ENCODE measurements at places on chromosomes 3 and 15.

DNA sequence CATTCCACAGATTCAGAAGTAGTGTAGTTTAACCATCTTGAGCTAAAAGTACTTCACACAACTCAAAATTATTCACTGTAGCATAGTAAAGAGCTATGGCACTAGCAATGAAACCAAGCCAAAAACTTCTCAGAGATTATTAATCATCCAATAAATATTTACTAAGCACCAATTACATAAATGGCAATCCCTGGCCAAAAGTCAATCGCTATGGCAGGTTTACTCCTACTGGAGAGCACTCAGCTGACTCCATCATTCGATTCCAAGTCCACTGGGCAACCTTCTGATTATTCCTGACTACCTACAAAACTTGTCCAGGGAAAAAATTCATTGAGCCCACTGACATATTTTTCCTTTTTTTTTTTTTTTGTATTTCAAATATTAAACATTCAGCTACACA lies 23.9 kb downstream of the ATP13A3 start:
- DNase-seq, result no peak

GRCh38 chr15:66746231-66746605 lies 44.2 kb downstream of the SMAD6 start:
- no peak for DNase-seq

- DNase-seq, result no peak
These were observed 268.6 kb upstream of the MEIS2 start for GRCh38 chr15:37368961-37369360.

DNA sequence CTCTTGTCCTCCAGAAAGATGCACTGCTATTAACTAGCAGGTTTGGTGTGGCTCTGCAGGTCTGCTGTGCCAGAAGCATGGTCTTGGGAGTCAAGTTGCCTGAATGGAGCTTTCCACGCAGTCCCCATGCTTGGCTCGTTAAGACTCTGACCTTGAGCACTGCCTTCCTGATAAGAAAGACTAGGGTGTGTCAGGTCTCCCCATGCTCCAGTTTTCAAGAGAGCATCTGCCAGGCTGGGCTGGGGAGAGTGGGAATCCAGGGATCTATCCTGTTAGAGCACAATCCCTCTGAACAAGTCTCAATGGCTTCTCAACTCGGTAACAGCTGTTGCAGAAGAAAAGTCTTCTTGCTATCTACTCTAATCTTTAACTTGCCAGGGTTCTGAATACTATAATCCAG lies 98.2 kb downstream of the TJP1 start:
- DNase-seq, result no peak

DNA sequence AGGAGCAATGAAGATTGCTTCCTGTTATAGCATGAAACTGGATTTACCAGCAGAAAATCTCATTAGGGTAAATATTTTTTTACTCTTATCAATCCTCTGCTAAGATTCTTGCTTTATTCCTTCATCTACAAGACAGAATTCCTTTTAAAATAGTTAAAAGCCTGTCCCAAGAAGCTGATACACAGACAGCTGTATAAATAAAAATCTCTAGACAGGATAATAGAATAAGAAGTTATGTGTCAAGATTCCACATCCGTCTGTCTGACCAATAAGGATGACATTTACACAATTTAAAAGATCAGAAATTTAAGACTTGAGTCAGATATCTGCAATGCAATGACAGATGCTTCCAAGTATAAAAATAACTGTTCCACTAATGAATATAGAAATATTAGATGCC lies 57.6 kb downstream of the SSR3 start:
- DNase-seq, result no peak

DNA sequence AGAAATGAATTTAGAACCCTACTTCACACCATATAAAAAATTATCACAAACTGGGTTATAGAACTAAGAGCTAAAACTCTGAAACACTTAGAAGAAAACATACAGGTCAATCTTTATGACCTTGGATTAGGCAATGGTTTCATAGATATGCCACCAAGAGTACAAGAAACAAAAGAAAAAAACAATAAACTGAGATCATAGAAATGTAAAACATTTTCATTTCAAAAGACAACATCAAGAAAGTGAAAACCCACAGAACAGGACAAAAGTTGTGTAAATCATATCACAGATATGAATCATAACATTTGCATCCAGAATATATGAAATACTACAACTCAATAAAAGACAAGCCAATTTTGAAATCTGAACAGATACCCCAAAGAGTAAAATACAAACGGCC lies 72.4 kb downstream of the TBL1XR1 start:
- no peak for DNase-seq

DNA sequence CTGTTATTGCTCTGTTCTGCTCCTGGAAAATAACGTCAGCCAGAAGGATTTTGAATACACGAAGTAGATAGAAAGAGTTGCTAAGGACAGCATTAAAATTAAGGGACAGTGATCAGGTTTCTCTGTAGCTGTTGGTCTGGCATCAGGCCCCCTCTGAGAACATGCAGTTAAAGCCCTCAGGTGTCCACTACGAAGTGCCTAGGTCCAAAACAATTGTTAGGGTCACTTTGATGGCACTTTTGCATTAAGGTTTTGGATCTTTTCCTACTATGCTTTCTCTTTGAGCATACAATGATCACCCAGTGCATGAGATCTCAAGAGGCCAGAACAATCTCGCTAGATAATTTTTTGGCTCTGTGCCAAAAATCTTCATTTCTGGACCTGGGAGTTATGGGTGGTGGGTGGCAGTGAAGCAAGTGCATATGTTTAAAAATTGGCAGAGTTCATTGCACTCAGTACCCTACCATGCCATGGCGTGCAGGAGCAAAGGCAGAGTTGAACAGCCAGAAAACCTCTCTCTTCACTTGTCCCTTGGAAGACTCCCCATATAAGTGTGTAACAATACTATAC lies 797.6 kb downstream of the ROBO2 start:
- DNase-seq, result no peak

GRCh38 chr3:136862617-136863322 lies 762 bp downstream of the NCK1 start:
- peak; percentile 85 for DNase-seq

GRCh38 chr15:57796146-57796545 lies 89.6 kb downstream of the POLR2M start:
- DNase-seq, result no peak

DNA sequence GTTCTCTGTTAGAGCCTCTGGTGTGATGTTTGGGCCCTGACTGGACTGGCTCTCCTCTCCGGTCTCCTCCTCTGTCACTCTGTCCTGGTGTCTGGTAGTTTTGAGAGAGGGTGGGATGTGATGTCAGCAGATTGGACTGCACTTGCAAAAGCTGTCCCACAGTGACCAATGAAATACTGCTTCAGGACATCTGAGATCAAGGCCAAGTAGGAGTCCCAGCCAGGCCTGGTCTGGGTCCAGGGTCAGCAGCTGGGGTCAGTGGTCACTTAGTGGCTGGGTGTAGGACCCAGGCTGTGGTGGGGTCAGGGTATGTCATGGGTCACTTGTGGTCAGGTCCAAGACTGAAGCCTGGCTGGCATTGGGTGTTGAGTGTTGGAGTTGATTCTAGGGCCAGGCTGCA lies 20.9 kb downstream of the ALDH1L1 start:
- DNase-seq, result no peak

DNA sequence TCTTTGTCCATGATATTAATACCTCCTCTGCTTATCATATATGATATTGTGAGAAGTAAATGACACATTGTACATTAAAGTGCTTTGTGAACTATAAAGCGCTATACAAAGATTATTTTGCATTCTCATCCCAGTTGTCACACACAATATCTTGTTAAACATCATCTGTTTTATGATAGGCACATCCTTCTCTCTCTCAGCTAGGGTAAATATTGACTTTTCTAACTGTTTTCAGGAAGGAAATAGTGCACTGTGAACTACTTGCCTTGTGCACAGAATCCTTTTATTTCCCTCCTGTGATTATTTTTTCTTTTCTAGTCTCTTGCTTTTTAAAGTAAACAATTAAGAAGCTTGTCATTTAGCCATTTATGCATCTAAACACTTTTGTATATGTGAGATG lies 388.2 kb downstream of the LPP start:
- DNase-seq, result no peak

- no peak for DNase-seq
These were observed 171.8 kb upstream of the CDIN1 start for GRCh38 chr15:36407647-36408046.

DNA sequence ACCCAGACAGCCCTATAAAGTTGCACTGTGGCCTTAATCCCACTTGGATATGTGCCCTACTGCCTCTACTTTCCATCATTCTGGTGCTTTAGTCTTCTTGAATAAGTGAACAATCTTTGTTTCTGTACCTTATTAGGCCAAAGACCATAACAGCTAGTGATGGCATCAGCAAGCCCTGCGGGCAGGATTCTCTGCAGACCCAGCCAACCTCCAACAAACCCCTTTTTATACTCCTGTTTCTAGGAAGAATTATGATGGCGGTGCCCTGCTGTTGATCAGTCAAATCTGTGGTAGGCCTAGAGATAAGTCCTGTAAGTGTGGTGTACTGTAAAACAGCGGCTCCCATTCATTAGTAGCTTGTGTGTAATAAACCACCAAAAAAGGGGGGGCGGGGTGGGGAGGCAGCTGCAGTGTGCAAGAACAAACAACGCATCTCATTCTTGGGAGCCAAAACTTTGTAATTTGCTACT lies 40.5 kb downstream of the SOX2 start:
- no peak for DNase-seq

DNA sequence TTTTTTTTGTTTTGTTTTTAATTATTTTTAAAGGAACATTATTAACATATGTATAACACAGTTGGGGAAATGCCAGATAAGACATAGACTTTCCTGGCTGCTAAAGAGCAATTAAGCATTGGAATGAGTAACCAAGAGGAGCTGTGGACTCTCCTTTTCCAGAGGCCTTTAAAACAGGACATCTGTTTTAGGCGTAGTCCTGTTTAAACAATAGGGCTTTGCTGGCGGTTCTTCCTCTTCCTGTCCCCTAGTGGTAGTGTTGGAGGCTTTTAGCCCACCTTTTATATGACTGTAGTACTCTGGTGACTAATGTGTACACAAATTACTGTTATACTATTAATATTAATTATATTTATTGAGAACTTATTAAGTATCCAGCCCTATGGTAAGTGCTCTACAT lies 81.9 kb downstream of the PPARG start:
- no peak for DNase-seq

DNA sequence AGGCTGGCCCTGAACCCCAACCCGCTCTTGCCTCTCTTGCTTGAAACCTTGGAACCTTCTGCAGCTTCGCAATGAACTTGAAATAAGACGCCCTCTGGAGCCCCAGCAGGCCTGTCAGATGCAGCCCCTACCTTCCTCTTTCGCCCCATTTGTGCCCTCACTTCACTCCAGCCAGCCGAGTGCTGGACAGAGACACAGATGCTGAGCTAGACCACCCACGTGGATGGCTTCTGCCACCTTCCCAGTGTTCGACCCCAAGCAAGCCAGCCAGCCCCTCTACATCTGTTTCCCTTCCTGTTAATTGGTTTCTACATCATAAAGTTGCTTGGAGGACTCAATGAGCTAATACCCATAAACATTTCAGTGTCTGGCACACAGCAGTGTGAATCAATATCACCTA lies 23.8 kb upstream of the SNRPA1 start:
- DNase-seq, result peak; percentile 31

DNA sequence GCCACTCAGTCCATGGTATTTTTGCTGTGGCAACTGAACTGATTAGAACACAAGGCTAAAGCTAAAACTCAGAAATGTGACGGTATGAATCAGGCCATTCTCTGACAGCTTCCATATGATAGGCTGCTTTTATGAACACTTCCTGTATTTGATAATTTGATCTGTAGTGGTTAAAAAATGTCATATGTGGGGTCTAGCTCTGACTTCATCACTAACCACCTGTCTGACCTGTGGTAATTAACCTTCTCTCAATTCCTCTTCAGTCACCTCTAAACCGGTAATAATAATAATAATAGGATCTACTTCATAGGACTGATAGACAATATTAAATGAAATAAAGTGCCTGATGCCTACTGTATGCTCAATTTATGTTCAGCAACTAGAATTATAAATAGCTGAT lies 223.2 kb downstream of the MBNL1 start:
- no peak for DNase-seq

- DNase-seq, result peak; percentile 73
These were observed 8.6 kb upstream of the SIAH2 start for GRCh38 chr3:150771600-150771999.

DNA sequence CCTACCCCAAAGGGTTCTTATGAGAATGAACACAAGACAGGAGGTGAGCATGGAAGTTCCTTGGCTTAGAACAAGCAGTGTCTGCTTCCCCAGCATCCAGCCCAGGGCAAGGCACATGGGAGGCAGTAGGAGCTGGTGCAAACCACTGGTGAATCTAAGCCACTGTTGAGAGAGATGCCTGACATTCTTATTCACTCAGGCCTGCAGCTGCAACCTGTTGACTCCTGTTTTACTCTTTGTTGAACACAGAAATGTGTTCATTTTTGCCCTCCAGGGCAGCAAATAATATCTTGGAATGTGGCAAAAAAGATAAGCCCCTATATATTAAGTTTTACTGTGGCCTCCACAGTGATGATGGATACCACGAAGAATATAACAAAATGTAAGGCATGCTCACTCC lies 8.9 kb upstream of the PAK6 start:
- DNase-seq, result no peak

- DNase-seq, result no peak
These were observed 25.8 kb downstream of the LDHAL6B start for GRCh38 chr15:59232476-59232875.

GRCh38 chr15:23401627-23402026 lies 45.4 kb downstream of the GOLGA6L2 start:
- DNase-seq, result no peak

- DNase-seq, result no peak
These were observed 846.3 kb upstream of the ARPP21 start for GRCh38 chr3:34793057-34793456.

- no peak for DNase-seq
These were observed 557.0 kb upstream of the SGO1 start for GRCh38 chr3:20742903-20743552.

- no peak for DNase-seq
These were observed 7.1 kb downstream of the KAT2B start for GRCh38 chr3:20047341-20047779.

- no peak for DNase-seq
These were observed 442.6 kb upstream of the PROK2 start for GRCh38 chr3:72227486-72228070.

DNA sequence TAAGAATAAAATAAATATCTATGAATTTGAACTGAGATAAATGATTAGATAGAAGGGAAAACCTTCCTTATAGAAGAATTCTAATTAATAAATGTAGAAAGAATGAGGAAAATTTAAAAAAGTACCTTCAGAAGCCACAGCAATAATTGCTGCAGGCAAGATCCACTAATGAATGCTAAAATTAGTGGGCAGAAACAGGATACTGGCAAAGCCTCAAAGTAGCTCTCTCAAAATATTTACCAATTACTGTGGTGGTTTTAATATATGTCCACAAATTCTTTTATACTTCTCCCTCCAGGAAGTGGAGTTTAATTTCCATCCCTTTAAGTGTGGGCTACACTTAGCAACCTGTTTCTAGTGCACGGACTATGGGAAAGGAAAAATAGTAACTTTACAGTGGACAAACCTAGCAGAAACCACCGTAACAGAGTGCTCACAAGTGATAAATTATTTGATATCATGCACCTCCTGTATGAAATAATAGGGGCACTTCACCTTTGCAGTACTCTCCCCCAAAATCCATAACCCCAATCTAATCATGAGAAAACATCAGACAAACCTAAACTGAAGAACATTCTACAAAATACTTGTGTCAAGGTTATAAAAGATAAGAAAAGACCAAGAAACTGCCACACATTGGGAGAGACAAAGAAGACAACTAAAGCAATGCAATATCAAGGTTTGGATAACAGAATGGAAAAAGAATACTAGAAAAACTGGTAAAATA lies 6.8 kb downstream of the PEAK1 start:
- DNase-seq, result no peak

All from right lobe of liver (tissue), 6 donors.